Stimulated activated CD4-positive, alpha-beta T cell treated with anti-CD3 and anti-CD28 coated beads, Interleukin-4, amount 100 ng/mL, for 1 hour (primary cell): ENCODE measurements at places on chromosomes 3 and 15.

- DNase-seq = no peak
These were observed 18.6 kb upstream of the TRPC1 start for GRCh38 chr3:142705198-142705597.

DNA sequence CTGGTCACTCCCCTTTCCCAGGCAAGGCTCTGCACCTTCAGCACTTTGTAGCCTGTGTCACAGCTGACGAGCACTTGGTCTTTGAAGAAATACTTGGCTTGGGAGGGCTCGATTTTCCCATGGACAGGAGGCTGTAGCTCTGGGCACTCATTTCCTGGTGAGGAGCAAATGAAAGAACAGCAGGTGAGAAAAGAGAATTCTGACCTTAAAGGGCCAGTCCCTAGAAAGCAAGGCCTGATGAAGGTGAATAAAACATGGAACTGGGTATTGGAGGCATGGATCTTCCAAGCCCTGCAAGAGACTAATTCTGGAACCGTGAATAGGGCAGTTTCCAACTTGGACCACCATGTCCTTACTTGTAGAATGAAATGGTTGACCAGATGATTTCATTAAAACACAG lies 39.9 kb downstream of the MASP1 start:
- DNase-seq = no peak

GRCh38 chr3:141519587-141519986 lies 32.8 kb downstream of the RASA2 start:
- DNase-seq = no peak

DNA sequence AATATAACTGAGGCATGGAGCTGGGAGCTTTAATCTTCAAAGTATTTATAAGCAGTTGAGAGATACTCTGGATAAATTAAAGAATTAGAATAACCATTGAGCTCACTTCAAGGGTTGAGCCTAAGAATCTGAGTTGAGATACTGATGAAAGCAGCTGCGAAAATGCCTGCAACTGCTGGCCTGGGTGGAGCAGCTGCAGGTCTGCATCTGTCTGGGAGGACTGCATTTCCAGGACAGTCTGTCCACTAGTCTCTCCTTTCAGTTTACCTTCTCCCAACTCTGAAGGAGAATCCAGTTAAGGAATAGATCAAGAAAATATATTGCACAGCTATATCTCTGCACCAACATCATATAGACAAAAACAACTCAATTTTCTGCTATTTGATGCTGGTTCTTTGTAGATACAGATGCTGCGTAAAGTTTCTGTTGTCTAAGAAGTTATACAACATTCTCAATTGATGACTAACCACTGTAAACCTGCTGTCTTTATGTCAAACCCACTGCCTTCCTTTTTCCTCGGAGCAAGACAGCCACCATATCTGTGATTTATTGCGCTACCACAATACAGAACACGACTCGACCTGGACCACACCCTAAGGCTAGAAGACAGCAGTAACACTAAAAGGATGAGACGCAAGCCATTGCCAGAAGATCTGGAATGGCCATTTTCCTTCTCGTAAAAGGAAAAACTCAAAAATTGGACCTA lies 245.1 kb downstream of the MAGI1 start:
- DNase-seq = no peak

DNA sequence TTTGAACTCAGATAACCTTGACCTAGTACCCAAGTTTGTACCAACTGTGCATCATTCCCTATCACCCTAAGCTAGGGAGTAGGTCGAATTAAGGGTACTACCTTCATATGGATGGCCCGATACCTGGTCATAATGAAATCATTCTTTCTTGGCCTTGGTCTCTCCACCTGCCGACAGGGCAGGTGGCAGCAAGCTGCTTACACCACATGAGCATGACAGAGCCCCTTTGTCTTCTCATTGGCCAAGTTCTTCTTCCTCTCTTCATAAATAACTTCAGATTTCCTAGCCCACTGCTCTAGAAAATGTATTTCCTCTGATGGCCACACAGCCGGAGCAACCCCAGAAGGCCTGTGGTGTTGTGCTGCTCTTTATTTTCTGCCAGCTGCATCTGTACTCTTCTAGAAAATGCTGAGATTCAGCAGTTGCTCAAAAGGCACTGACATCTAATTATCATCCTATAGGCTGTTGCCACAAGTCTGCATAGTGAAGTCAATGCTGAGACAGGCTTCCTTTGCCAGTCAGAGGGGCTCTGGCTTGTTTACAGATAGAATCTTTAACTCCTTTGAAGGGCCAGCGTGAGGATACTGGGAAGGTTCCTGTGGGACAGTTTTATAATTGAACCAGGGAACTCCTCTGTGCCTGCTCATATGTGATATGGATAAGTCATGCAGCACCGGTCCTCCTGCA lies 304.2 kb downstream of the PTPRG start:
- no peak for DNase-seq

- no peak for DNase-seq
These were observed 70.9 kb downstream of the MYO9A start for GRCh38 chr15:72047020-72047419.

GRCh38 chr3:22994781-22995180 lies 208.3 kb upstream of the UBE2E2 start:
- DNase-seq = no peak

GRCh38 chr3:176757429-176757828 lies 439.9 kb downstream of the TBL1XR1 start:
- DNase-seq = no peak

- no peak for DNase-seq
These were observed 443.3 kb upstream of the ATP11B start for GRCh38 chr3:182349951-182350517.

- DNase-seq = no peak
These were observed 169.5 kb downstream of the MBNL1 start for GRCh38 chr3:152438181-152438580.

DNA sequence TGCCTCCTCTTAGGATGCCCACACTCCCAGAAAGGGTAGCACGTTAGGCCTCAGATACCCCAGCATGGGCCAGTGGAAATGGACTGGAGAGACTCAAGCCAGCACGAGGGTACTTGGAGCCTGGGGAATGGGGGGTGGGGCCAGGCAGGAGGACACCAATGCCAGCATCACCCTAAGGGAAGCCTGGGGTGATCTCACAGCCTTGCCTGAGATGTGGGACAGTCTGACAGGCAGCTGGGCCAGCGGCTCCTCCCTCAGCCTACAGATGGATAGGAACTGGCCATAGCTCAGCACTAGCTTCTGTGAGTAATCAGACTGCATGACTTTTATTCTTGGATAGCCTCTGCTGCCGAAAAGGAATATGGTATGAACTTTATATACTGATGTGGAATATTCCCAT lies 59.6 kb upstream of the MRPS22 start:
- no peak for DNase-seq

DNA sequence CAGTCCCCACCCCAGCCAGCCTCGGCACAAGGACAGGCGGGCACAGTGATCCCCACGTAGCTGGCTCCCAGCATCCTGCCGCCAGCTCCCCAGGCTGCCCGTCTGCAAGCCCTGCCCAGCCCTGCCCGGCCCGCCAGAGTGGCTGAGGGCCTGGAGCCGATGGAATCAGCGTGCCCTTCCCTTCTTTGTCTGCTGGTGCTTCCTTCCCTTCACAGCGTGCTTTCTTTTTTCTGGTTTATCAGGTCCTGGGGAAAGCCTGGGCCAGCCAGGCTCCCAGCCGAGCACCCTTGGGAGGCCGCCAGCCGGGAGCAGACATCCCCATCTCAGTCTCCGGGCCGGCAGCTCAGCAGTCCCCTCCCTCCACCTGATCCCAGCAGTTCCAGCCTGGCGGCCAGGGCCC lies 54.7 kb upstream of the SMAD6 start:
- no peak for DNase-seq

GRCh38 chr3:113242096-113242581 lies 30.8 kb downstream of the BOC start:
- DNase-seq = no peak

- DNase-seq = no peak
These were observed 76.7 kb upstream of the SATB1 start for GRCh38 chr3:18501679-18502343.

DNA sequence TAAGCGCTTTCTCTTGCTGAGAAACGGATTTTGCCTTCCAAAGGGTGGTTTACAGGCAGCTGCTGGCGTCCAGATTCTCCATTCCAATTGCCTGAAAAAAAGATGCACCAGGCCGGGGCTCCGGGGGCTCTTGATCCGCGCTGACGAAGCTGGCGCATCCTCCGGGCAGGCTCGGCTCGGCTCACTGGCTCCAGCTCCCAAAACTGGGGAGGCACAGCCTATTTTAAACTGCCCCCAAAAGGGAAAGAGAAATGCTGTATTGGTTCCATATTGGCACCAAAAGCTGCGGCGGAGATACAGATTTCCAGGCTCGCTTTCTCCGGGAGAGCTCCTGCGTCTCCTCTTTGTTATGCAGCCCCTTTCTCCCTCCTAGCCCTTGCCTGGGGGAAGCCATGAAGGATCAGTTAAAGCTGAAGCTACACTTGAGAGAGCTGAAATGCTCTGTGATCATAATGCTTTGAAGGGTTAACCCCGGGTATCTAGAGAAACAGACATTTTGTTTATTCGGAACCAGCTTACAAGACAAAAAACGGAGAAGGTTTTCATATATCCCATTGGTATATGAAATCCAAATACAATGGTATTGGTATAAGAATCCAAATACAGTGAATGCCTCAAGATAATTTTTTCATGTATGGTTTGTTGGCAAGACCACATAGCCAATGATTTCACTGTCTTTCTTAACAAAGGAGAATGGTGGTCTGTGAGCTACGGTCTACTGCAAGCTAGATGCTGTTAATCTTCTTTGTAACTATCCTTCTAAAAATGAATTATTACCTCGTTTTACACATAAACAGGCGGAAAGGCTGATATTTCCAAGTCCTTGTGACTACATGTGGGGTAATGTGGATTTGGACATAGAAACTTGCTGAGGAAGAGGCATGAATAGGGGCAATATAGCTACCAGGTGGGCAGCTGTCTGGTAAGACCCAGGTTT lies 693 bp downstream of the CD200 start:
- DNase-seq = peak; percentile 22

DNA sequence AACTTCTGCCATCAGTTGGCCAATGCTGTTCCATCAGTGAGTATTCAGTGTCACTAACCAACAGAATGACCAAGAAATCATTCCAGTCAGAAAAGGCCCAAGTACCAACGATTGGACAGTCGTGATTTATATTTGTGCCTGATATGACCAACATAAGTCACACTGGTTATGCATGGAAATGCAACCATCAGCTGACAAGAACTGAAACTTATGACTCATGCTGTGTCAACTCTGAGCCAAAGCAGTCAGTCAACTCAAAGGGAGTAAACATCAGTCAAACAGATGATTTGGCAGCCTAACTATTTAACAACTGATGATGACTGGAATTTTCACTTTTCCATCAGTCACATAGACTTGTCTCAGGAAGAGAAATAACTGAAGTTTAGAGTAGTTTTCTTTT lies 142.4 kb downstream of the ANXA2 start:
- no peak for DNase-seq

DNA sequence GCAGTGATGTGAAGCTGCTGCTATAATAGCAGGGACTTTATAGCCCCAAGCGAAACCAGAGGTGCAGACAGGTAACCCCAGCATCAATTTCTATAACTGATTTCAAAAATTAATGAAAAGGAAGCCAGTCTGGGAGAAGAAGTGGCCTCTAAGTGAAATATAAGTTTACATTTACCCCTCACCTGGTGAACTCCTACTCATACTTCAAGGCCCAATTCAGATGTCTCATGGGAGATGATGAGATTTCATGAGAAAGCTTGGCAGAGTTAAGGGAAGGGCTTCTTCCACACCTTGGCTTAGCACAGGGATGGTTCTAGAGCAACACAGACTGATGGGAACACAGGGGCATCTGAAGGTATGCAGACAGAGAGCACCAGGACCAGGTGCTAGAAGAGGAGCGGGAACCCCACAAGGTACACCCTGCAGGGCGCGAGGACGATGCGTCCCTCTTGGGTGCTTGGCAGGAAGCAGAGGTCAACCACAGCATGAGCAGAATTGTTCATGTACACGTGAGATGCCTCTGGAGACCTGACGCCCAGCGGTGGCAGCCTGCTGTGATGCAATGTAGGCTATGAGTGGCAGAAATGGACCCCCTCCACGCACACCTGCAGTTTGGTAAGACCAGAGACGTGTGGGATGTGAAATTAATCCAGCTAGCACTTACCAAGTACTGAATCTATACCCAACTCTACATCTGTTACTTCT lies 102.9 kb downstream of the SRGAP3 start:
- DNase-seq = no peak

DNA sequence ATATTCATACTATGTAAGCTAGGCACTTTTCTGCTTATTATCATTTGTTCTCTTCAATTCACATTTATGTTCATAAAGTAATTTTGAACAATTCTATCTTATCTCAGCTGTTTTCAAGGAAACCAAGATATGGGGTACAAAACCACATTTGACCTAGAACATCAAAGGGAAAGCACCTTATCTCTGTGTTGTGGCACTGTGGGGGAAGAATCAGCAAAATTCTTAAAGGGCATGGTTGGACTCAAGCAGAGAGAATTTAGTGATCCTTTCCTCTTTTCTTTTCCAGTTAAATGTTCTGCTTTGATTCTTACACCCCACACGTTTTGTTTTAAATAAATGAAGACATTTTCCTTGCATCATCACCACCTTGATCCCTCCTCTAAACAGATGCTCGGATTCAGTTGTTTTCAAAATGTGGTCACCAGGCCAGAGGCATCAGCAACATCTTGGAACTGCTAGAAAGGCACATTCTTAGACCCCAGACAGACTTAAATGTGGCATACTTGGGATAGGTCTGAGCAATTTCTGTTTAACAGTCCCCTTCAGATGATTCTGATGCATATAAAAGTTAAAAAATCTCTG lies 128.4 kb upstream of the TP63 start:
- DNase-seq = no peak

DNA sequence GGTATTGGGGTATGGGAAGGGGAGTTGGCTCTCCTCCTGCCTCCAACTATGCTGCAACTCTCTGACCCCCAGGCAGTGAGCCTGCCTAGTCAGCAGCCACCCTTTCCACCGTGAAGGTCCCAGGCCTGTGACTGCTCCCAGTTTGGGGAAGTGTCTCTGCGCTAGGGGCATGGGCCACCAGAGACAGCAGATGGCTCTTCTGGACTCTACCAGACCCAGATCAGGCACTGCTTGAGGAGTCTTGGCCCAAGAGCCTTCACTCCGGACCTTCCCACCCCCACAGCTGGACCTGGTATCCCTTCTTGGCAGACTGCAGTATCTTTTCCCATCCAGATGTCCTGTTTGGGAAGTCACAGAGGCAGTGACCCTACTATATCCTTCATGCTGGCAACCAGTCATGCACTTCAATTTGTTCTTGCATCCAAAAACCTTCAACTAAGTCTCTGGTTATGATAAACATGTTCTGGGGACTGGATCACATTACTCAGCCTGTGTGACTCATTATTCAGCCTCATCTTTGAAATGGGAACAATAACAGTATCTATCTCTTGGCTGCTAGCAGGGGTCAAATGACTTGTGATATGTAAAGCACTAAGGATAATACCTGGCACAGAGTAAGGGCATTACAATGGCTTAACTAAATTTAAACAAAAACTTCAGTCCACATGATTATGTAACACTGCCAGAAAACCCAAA lies 62.7 kb downstream of the POMGNT2 start:
- DNase-seq = no peak

- DNase-seq = no peak
These were observed 1.1 kb upstream of the LPP start for GRCh38 chr3:188152660-188153436.
